ENCODE measurements at places on chromosomes 2 and 18. TPM values are rescaled to one million over a fixed set of nuclear protein-coding genes. Genes with fewer than 3 reads are reported as not detected.

GPBAR1 gene
- 1.3 TPM for total RNA-seq

PDE1A gene
- total RNA-seq, result 1.7 TPM

ARPC2 gene
- total RNA-seq, result 282 TPM

- DNase-seq, result no peak
- no peak overlapping the region for H3K4me3 ChIP-seq
- no peaks in the 10 kb centered on the region for H3K36me3 ChIP-seq
Observed at GRCh38 chr2:241074065-241074818, 27.8 kb downstream of the MTERF4 start.

DNA sequence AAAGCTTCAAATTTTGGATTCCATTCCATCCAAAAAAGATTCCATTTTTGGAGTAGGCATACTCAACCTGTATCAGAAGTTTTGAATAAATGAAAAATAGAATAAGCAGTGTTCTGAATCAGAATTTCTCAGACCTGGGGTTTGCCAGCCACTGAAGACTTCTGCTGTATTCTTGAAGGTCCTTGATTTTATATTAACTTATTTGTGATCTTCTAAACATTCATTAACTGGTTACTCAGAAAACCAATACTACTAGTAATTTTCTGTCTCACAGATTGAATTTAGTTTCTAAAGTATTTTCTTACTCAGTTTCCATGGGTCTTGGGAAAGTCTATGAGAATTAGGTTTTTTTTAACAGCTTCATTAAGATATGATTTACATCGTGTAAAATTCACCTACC is 60.9 kb downstream of the RIF1 start:
- no peaks in the 10 kb centered on the region for H3K4me1 ChIP-seq
- no peak overlapping the region for H3K27ac ChIP-seq
- H3K27me3 ChIP-seq, result no peaks in the 10 kb centered on the region
- no peak overlapping the region for H3K4me3 ChIP-seq
- no peaks in the 10 kb centered on the region for H3K36me3 ChIP-seq
